Urinary bladder (tissue), 4 donors: ENCODE measurements at places on chromosomes 4 and X. TPM values are rescaled to one million over a fixed set of nuclear protein-coding genes. Genes with fewer than 3 reads are reported as not detected.

DNA sequence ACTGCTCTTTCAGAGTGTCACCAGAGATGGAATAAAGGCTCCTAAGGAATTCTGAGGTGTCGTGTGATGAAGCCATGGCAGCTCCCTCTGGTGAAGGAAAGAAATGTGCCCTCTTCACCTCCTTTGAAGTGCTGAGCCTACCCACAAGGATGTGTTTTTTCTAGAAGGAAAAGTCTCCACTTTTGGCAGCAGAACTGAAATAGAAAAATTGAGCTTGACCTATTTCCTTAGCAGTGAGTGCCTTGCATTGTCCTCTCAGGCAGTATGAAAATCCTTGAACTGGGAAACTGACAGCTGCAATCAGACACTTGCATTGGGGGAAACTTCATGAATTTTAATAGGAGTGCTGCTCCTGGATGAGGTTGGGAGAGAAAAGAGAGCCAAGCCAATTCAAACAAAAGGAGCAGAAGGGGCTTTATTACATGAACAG is 95.2 kb downstream of the DCLK2 start:
- no peak for DNase-seq

DNA sequence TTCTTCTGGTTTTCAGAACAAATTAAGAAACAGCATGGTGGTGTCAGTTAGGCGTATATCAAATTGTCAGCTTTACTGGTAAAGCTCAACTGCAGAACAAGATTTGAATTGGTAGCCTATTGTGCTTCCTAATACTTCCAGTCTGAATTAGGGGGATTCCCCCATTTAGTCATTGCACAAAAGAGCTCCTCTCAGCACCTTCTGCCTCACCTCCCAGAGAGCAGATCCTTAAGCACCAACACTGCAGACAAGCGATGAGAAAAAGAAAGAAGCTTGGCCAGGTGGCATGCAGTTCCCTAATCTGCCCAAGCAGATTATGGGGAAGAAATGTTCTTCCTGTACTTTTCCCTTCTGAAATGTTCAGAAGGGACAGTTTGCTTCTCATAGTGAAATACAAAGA is 9.2 kb downstream of the MAP9 start:
- no peak for DNase-seq

The KCNE5 gene
- 0.22 TPM for polyA plus RNA-seq

GRCh38 chr4:127997534-127998388 is 32.6 kb downstream of the ABHD18 start:
- no peak for DNase-seq

GRCh38 chr4:78496021-78496643 is 55.4 kb upstream of the ANXA3 start:
- DNase-seq: no peak

The SERPINA7 gene
- 0.16 TPM for polyA plus RNA-seq

GRCh38 chr4:150248181-150248580 is 169.9 kb downstream of the DCLK2 start:
- no peak for DNase-seq

- DNase-seq: no peak
Measured at GRCh38 chr4:41866799-41867677, 68.2 kb upstream of the TMEM33 start.

GRCh38 chr4:127463883-127464282 is 168.9 kb upstream of the INTU start:
- DNase-seq: no peak

DNA sequence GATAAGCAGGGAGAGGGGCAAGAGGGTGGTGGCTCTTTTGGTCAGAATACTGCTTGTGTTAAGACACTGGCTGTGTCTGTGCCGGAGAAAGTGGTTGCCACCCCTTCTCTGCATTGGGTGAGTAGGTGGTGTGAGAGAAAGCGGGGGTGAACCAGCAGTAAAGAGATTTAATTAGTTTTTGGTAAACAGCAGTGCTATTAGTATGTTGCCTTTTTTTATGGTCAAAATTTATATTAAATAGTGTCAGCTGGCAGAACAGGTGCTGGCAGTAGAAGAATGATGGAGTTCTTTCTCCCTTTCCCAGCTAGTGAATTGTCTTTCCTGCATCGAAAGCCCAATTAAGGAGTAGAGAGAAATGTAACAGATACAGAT is 181.6 kb downstream of the LARP7 start:
- DNase-seq: no peak

The FAT1 gene
- 40.8 TPM for polyA plus RNA-seq

DNA sequence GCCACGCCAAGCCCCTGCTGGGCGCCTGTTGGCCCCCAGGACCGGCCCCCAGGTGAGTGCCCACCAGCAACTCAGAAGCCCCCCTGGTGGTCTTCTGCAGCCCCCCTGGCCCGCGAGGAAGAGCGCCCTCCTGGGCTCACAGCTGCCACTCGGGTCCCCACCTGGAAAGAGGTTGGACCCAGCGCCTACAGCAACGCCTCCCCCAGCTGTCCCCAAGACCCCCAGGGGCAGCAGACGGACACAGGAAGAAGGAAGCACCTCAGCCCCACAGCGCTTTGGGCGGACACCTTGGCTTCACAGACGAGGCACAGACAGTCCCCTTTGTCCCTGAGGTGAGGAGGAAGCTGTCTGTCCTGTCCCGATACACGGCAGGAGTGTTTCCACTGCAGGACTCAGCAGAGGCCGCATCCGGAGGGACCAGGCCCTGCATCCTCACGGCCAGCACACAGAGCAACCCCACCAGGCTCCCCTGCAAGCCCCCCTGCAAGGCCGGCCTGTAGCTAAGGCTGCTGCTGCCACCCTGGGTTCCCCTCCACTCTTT is 115.6 kb upstream of the NKX1-1 start:
- DNase-seq: no peak

The FAM120C gene
- polyA plus RNA-seq: 3.9 TPM

DNA sequence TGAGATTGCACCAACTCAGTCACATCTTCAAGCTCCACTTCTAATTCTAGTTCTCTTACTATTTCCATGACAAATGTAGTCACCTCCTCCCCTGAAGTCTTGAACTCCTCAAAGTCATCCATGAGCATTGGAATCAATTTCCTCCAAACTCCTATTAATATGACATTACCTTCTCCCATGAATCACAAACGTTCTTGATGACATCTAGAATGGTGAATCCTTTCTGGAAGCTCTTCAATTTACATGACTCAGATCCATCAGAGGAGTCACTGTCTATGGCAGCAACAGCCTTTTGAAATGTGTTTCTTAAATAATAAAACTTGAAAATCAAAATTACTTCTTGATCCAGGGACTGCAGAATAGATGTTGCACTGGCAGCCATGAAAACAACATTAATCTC is 34.5 kb downstream of the GALNTL6 start:
- no peak for DNase-seq

GRCh38 chr4:125112536-125112935 is 202.2 kb upstream of the FAT4 start:
- no peak for DNase-seq

- no peak for DNase-seq
Measured at GRCh38 chrX:123324625-123325024, 140.5 kb downstream of the GRIA3 start.

The CLDN2 gene
- polyA plus RNA-seq: not detected

GRCh38 chr4:139873111-139873860 is 207.7 kb downstream of the MGST2 start:
- no peak for DNase-seq

DNA sequence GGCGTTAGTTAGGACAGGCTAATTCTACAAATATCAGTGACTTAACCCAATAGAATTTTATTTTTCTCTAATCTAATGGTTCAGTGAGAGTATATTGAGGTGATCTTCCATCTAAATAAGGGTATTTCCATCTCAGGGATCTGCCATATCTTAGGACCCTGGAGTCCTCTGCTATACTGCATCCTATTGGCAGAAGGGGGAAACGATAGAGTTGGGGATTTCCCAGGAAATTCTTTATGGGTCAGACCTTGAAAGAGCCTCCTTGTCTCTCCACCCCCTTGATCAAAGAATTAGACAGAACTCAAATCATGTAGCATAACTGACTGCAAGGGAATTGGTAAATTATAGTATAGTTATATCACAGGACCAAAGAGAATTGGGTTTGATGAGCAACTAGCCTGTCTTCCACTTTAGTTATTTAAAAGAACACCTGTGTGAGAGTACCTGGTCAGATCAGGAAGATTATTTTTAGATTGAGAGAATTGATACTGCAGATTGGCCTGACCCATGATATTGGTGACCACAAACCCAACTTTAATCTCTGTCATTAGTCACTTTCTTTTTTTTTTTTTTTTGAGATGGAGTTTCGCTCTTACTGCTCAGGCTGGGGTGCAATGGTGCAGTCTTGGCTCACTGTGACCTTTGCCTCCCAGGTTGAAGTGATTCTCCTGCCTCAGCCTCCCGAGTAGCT is 25.6 kb downstream of the SMARCA5 start:
- DNase-seq: no peak

DNA sequence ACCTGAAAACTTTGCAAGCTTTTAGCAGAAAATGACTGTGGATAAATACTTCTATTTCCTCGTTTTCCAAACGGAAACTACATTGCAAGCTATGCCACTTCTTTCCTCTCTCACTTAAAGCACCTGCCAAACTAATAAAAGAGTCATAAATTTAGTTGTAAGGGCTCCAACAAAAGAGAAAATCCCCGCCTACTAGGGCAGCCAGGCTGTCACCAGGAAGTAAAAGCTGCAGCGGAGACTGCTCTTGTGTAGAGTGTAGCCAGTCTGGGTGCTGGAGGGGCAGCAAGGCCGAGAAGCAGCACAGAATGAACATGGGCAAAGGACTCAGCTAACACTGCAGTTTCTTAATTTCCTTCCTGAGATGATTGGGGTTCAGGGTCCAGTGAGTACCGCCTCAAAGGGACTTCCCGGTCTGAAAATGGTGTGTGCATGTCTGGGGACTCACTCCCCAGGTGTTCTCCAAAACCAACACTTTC is 89.3 kb upstream of the MAML3 start:
- no peak for DNase-seq

- DNase-seq: no peak
Measured at GRCh38 chrX:100652266-100652665, 8.3 kb downstream of the SRPX2 start.

The ARFIP1 gene
- 23.4 TPM for polyA plus RNA-seq

The MAGEA1 gene
- polyA plus RNA-seq: not detected

DNA sequence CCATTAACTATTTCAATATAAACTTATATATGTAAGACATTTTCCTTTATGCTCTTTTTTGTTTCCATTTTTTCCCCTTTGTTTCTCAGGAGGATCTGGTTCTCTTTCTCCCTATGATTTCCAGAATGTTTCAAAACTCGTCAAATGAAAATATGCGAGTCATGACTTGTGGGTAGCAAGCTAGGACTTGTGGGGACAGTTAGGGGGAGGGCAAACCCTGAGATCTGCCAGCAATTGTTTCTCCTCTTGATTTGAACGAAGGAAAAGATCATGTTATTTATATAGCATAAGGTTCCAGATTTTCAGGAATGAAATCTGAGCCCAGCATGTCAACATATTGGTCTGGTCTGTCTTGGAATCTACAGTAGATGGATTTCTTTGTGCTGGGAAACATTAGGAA is 28.9 kb upstream of the GPC4 start:
- DNase-seq: no peak

DNA sequence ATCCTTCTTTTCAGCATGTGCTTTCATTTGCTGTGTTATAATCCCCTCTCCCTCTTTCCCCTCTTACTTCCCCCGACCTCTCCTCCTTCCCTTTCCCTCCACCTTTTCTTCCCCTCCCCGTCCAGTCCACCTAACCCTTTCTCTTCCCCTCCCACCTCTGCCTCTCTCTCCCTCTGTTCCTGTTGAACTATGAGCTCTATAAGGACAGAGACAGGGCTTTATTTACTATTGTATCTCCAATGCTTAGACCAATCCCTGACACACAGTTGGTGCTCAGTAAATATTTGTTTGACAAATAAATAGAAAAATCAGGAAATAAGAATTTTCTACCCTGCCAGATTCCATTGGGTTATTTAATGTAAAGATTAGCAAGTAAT is 60.8 kb downstream of the EGF start:
- no peak for DNase-seq

GRCh38 chr4:42391981-42392380 is 5.3 kb upstream of the SHISA3 start:
- DNase-seq: no peak

GRCh38 chrX:140866446-140866845 is 135.9 kb upstream of the SPANXB1 start:
- DNase-seq: no peak

The LIAS gene
- 14.6 TPM for polyA plus RNA-seq

- DNase-seq: no peak
Measured at GRCh38 chrX:97026406-97026805, 142.7 kb downstream of the RPA4 start.

The COPS4 gene
- polyA plus RNA-seq: 38.3 TPM

- DNase-seq: no peak
Measured at GRCh38 chrX:118823263-118824172, at the start of gene ZCCHC12. Gene ZCCHC12 (plus strand): TSS chrX:118823824. CDS start chrX:118825245, 1,421 bp downstream.

DNA sequence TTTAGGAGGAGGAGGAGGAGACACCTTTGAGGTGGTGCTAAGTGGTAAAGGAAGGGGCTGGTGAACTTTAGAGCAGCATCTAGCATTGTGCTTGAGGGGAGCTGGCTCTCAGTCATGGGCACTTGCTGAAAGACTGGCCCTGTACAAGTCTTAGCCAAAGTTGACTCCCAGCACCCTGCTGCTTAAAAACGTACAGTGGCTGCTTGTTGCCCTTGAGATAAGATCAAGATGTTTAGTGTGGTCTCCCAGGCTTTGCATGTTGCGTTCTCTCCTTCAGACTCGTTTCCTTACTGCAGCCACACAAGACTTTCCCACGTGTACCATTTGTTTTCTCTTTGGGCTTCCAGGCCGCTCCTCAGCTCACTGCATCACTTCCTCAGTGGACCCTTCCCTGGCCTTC is 1.8 kb downstream of the MED28 start:
- DNase-seq: no peak

- DNase-seq: no peak
Measured at GRCh38 chr4:110231869-110232268, 33.5 kb upstream of the ELOVL6 start.

GRCh38 chr4:81455897-81456296 is 15.8 kb downstream of the RASGEF1B start:
- no peak for DNase-seq

The RTL9 gene
- polyA plus RNA-seq: 0.10 TPM

DNA sequence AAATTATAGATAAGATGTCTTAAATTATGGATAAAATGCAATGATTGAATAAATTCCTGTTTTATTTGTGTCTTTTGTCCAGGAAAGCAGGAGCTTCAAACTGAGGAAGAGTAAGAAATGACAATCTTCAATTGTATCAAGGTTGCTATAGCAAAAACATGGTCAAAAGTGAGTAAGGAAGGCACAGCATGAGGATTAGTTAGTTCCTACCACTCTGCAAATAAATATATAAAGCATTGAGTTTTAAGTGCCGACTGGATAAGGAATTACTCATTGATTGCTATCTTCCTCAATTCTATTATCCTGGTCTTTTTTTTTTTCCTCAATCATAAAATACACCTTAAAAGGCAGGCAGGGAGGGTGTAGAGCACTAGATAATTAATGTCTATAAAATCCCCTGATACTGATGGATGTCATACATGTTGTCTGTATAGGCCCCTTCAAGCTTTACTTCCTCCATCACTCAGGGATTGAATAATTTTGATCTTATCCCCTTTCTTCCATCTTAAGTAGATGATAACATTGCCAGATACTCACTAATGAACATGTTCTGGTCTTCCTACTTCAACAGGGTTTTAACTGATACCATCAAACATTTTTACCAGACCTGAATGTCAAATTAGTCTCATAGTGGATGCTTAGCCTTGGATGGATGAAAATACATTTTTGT is 86.6 kb downstream of the MID1 start:
- DNase-seq: no peak

GRCh38 chr4:176065435-176066291 is at the start of gene WDR17:
Gene WDR17 (plus strand): TSS chr4:176065841. CDS start chr4:176111581, 45,740 bp downstream.
- DNase-seq: peak; percentile 65

GRCh38 chr4:159282329-159282728 is 179.4 kb downstream of the RAPGEF2 start:
- DNase-seq: no peak

The MBNL3 gene
- 11.5 TPM for polyA plus RNA-seq

- no peak for DNase-seq
Measured at GRCh38 chr4:77701121-77701520, 95.5 kb downstream of the CXCL13 start.
